ENCODE measurements at places on chromosomes 12 and 14.

DNA sequence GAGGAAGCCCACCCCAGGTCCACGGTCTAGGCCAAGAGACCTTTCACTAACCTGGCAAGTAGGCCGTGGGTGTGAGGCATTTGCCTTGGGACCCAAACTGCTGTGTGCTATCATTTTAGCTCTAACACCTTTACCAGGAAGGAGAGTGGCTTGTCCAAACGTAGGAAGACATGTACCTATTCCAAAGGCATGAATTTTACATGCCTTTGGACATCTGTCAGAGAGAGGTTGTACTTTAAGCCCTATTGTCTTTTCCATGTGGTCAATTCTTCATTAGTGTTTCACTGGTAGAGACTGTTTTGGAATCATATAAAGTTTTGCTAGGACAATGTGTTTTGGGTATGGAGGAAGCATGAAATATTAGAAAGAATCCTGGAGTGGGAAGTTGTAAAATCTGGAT, 148.8 kb downstream of the SLC41A2 start:
- DNase-seq, result no peak

- no peak for DNase-seq
These were observed 274.2 kb downstream of the ETNK1 start for GRCh38 chr12:22899184-22899583.

GRCh38 chr12:48194799-48195201, 8.3 kb downstream of the OR10AD1 start:
- no peak for DNase-seq

DNA sequence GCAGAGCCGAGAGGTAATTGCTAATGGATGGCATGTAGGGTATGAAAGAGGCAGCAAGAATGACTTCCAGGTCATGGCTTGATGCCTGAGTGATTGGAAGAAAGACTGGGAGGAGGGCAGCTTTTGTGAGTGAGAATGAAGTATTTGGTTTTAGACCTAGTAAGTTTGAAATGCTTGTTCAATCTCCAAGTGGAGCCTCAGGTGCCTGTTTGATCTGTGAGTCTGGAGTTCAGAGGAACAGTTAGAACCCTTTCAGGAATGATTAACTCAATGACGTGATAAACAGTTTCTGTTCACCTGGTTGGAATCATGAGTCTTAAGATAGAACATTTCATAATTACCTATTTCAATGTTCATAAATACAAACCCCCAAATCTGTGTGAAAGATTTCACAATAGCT, 10.4 kb downstream of the KCNJ8 start:
- DNase-seq, result no peak

DNA sequence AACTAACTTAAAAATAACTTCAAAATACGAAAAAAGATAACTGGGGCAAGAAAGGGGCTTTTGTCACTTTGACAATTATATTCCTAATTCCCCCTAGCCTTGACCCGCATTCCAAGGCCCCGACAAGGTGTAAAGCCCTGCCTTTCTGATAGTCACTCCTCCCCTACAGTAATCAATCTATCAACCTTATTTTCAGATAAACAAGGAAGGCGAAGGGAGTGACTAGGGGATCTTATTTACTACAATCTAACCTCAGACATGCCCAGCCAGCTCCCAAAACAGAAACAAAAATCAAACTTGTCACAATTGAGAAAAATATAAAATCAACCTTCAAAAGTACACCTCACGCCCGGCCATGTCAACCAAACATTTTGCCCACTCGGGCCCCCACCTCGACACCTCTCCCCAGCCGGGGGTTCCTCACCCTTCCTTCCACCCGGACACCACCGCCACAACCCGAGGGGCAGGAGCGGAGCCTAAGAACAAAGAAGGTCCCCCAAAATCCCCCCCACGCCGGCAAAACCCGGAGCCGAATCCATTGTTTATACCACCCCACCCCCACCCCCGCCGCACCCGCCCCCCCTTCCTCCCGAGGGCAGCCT, 562 bp downstream of the ZFYVE1 start:
- no peak for DNase-seq

- DNase-seq, result no peak
These were observed 43.3 kb downstream of the OTOGL start for GRCh38 chr12:80142640-80143039.

DNA sequence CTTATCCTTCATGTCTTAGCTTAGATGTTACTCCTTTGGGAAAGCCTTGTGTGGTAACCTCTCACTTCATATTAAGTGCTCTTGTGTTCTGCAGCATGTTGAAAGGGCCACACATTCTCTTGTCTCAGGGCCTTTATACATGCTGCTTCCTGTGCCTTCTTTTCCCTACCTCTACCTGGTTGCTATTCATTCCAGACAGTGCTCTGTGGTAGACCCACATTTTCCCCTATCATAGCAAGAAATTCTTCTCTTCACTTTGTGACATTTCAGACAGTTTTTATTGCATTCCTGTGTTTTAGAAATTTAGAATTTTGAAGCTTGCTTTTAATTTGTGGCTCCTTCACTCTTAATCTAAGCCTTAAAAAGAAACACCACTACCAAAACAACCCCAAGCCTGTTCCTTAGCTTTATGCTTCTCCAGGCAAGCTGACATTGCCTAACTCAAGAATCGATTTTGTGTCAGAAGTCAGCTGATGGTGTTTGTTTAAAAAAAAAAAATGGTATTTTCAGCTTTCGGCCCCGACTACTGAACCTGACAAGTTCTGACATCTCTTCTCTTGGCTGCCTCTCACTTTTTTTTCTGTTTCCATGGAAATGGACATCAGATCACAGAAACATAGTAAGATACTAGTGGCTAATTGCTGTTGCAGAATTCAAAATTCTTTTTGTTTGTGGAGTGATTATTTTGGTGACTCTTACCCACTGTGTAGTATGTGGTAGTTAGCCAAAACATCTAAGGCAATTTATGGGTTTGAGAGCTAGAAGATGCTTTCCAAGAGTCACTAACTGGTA, 156.3 kb downstream of the NUBPL start:
- no peak for DNase-seq

GRCh38 chr12:32836710-32837109, 59.9 kb downstream of the PKP2 start:
- no peak for DNase-seq

- no peak for DNase-seq
These were observed 56.7 kb downstream of the MYRFL start for GRCh38 chr12:69881771-69882170.

DNA sequence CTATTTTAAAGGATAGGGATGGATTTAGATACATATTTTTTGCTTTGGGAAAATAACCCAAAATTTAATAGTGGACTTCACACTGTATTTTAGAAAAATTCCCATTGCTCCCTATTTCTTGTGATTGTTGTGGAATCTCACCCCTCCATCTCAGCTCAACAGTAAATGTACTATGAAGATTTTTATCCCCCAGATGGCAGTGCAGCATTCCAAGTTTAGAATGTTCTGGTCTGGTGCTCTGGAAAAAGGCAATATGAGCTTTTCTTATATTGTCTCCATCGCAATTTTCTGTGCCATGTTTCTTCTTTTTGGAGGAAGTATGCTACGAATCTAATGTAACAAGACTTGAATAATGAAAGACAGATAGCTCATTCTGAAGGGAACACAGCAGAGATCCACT, 471.7 kb upstream of the SYT1 start:
- DNase-seq, result no peak

- DNase-seq, result no peak
These were observed 199.6 kb upstream of the CNOT2 start for GRCh38 chr12:70043490-70044138.

DNA sequence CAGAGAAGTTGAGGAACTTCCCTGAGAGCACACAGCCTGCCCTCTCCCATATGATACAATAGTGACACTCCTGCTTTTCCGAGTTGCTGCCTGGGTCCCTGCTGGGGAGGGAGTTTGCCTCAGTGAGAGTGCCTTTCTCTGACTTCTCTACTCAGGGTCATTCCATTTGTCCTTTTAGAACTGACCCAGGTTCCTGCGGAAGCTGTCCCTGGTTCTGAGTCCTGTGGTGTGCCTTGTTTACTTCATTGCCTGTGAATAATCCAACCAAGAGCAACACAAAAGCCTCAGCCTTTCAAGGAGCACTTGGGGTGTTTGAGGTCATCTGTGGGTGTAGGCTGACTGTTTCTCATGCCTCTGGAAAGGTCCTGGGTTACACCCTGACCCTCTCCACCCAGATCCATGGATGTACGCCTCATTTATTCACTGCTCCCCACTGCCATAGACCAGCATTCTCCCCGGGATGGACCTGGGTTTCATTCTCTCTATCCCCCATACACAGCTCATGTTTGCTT, 13.6 kb downstream of the SERPINA1 start:
- DNase-seq, result no peak

DNA sequence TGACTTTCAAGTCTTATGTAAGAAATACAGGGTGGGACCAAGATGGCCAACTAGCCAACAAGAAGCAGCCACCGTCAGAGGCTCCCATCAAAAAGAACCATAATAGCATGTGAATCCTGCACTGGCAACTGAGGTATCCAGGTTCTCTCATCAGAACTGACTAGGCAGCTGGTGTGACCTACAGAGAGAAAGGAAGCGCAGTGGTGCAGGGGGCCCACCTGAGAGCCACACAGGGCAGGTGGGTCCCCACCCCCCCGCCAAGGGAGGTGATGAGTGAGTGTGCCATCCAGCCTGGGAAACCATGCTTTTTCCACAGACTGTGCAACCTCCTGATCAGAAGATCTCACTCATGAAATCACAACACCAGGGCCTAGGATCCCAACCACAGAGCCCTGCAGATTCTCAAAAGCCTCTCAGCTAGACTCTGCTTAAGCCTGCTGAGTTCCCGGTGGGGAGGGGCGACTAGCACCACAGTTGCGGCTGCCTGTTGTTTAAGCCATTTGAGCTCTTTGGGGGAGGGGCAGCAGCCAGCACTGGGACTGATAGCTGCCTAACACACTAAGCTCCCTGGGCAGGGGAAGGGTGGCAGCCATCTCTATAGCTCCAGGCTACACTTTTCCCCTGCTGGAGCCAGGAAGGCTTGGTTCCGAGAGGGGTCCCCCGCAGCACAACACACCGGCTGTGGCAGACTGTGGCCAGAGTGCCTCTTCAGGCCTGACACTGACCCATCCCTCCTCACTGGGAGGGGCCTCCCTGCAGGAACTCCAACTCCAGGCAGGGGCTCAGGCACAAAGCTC, 75.3 kb downstream of the GARIN6 start:
- DNase-seq, result no peak

DNA sequence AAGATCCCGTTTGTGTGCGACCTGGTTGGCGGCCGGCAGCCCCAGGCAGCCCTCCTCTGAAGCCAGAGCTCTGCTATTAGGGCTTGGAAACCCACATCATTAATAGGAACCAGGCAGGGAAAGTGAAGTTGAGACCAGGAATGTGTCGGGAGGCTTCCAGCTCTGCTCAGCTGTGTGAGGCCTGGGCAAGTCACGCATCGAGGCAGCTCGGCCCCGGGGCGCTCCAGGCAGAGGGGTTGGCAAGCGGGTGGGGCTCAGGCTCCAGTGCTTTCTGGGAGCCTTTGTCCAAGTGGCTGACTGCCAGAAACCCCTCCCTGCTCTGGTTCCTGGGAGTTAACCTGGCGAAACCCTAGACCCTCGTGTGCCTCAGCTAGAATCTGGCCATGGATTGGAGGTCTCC, 1151.7 kb downstream of the VRK1 start:
- no peak for DNase-seq

- no peak for DNase-seq
These were observed 612 bp downstream of the PPTC7 start for GRCh38 chr12:110582276-110583136.

DNA sequence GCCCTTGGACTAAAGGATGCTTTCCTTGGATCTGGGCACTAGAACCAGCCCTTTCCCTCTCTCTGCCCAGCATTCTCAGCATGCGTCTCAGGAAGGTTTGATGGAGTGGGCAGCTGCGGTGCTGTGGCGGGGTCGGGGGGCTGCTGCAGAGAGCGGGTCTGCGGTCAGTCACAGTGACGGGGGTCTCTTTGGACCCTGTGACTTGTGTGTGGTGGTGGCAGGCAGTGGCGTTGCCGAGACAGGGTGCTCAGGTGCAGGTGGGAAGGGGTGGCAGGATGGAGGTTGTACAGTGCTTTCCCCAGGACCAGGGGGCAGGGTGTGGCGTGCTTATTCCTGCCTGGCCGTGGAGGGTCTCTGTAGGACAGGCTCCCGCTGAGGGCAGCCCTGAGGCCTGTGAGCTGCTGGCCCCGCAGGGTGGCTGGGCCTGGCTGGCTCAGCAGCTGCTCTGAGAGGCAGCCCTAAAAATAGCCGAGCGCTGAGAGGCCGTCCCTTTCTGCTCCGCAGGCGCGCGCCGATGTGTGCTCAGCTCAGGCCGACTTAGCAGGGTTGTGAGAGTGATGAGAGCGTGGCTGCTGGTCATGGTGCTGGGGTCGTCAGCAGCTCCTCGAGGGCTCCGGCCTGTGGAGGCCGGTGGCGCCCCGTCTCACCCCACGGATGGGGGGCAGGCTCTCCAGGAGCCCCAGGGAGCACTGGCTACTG, 9.7 kb downstream of the PACS2 start:
- DNase-seq, result no peak

GRCh38 chr12:72448805-72449204, 176.6 kb downstream of the TRHDE start:
- no peak for DNase-seq

GRCh38 chr12:32273712-32274111, 125.6 kb upstream of the FGD4 start:
- DNase-seq, result no peak

DNA sequence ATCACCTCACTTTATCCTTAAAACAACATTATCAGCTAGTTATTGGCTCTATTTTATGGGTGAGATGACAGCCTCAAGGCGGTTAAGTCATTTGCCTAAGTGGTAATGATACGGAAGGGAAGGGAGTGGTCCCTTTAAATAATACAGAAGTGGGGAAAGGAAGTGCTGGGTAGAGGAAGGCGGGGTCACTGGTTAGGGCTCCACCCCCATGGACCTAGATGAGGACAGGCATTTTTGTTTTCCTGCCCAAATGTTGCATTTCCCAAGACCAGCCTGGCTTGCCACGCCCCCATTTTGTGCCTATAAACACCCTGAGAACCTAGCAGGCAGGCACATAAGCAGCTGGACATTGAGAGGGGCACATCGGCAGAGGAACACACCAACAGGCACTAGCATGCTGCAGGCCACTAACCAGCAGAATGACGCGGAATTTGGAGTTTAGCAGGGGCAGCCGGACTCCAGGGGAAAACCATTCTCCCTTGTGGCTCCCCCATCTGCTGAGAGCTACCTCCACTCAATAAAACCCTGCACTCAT, 100.9 kb downstream of the EPS8 start:
- DNase-seq, result no peak

GRCh38 chr14:58401587-58401986, 5.9 kb downstream of the TOMM20L start:
- no peak for DNase-seq

- DNase-seq, result no peak
These were observed 33.3 kb downstream of the EP400 start for GRCh38 chr12:131983026-131983425.

- no peak for DNase-seq
These were observed 14.1 kb downstream of the WSCD2 start for GRCh38 chr12:108143144-108143543.

DNA sequence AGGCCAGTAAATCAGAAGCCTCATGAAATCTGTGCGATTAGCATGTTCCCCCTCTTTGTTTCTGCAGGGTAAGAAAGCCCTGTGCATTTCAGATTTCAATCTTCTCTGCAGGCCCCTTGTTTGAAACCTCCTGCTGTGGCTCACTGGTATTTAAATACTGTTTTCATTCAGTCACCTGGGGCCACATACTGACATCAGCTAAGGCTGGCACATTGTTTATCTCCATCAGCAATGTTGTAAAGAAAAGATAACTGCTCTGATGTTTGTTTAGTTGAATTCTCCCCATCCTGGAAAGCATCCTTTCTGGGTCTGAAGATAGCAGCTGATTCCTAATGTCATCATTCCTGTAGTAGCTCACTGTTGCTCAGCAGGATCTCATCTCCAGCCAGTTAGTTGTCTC, 554.9 kb downstream of the NRXN3 start:
- DNase-seq, result no peak

Measured in DMS153 (cell line).